ENCODE measurements at places on chromosomes 7 and 10.

- peak; percentile 69 for DNase-seq
These were observed 45.5 kb upstream of the TARP start for GRCh38 chr7:38318803-38319416.

DNA sequence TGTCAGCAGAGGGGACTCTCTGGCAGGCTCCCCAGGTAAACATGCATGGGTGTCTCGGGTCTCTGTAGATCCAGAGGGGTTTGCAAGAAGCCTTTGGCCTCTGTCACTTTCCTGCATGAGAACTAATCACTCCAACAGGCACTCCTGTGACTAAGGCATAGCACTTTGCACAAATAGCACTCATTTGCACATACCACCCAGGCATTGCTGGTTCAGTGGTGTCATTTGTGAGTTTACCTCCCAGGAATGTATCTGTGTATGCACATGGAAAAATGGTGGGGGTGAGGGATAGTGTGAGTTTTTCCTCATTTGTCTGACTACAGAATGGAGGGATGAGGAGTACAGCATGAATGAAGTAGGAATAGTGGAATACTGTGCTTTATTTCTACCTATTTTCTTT is 39.5 kb downstream of the CNNM1 start:
- DNase-seq, result no peak

GRCh38 chr10:99529591-99530107 is 3.1 kb upstream of the NKX2-3 start:
- DNase-seq, result no peak

- no peak for DNase-seq
These were observed 177.9 kb downstream of the EBF3 start for GRCh38 chr10:129786216-129786615.

DNA sequence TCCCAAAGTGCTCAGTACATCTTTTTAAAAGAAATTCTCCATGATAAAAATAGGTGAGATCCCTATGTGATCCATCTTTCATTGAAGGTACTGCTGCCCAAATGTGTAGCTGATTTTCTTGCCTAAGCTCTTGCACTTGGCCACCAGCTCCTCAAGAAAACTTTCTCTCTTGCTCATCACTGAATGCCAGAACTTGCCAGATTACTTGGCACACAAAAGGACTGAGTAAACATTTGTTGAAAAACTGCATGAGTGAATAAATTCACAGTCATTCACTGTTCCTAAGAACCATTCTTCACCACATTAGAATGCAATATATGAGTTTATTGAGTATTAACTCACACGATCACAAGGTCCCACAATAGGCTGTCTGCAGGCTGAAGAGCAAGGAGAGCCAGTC is 99.9 kb downstream of the TRIL start:
- no peak for DNase-seq

DNA sequence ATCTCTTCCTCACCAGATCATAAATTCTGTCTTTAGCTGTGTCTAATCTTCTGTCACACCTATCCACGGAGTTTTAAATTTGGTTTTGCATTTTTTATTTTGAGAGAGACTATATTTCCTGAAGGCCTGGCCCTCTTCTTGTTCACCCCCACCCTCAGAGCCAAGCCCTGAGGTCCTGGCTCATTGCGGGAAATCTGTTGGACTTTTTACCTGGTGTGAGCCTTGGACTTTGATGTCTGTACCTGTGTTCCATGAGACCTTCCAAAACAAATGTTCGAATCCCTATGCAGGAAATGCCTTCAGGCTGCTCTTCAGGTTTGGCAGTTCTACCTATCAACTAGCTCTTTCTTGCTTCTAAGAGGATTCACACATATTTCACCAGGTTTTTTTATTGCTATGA is 175.2 kb upstream of the GRB10 start:
- DNase-seq, result no peak

- DNase-seq, result no peak
These were observed 586.0 kb upstream of the MBL2 start for GRCh38 chr10:53358536-53358935.
